ENCODE measurements at places on chromosomes 4 and X.
A peak's percentile ranks its signal among the peaks of the same experiment; 100 is the strongest.

- no peak for DNase-seq
Observed at GRCh38 chr4:10118048-10119004, 1.7 kb upstream of the WDR1 start.

DNA sequence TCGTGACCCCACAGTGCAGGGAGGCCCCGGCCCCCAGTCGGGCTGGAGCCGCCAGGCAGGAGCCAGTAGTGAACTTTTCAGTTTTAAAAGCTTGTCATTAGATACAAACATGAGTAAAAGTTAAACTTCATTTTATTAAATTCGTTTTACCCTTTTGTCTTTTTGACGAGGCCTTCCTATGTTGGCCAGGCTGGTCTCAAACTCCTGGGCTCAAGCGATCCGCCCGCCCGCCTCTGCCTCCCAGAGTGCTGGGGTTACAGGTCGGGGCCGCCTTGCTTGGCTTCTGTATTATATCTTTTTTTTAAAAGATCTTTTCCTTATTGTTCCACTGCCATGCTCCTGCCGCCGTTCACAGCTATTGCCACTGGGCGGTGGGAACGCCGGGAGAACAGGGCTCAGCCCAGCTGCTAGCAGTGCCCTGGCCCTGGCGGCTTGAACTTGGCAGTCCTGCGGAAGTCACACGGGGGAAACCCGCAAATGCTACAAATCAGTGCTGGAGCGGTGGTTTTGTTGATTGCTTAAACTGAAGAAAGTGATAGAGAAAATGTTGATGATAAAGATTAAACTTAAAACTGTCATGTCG lies 968 bp upstream of the NELFA start:
- peak; percentile 80 for DNase-seq

DNA sequence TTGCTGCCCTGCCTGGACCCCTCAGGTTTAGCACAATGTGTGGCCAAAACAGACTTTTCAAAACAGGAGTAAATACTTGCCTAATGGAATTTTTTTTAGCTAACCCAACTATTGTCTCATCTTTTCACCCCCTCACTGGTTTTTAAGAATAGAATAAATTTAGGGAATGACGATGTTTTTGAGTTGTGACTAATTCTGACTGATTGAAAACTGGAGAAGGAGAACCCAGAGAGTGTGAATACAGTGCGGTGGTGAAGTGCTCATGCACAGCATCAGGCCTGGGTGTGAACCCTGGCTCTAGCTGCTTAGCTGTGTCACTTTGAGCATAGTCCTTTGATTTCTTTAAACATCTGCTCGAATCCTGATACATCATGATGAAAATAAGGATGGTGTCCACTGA lies 10.5 kb downstream of the ANTXR2 start:
- no peak for DNase-seq

DNA sequence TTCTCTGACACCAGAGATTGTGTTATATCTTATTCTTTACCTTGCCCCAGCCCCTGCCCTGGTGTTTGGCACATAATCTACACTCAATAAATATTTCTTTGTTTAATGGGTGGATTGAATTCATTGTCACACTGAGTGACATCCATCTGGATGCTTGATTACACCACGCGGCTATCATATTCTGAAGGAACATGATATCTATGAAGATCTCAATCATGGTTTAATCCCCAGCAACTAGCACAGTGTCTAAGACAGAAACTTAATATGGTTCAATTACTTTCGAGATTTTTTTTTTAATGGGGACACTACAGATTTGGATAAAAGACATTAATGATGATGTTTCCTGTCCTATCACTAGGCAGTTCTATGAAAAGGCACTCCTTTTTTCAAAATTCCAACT lies 246.3 kb downstream of the PALLD start:
- no peak for DNase-seq

- no peak for DNase-seq
Observed at GRCh38 chr4:183828125-183828524, 77.0 kb upstream of the STOX2 start.

DNA sequence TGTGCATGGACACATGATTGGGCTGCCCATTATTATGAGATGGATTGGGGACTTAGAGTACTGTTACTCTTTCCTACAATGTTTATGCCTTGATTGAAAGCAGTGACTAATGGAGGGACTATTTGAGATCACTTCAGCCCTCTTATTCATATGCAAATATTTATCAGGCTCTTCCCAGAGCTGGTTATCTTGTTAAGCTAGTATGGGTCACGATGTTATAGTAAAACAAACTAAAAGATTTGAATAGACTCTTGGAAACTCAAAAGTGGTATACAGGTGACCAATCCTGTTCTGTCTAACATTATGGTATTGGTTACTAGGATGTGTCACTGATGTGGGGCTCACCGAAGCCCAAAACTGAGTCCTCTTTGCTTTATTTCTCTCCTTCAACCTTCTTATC lies 306.2 kb upstream of the CASK start:
- DNase-seq = no peak

- no peak for DNase-seq
Observed at GRCh38 chrX:34565981-34566380, 91.1 kb downstream of the TMEM47 start.

GRCh38 chr4:38482696-38483095 lies 181.3 kb upstream of the KLF3 start:
- peak; percentile 47 for DNase-seq

- DNase-seq = no peak
Observed at GRCh38 chrX:119948381-119948780, 4.8 kb upstream of the NKAP start.

DNA sequence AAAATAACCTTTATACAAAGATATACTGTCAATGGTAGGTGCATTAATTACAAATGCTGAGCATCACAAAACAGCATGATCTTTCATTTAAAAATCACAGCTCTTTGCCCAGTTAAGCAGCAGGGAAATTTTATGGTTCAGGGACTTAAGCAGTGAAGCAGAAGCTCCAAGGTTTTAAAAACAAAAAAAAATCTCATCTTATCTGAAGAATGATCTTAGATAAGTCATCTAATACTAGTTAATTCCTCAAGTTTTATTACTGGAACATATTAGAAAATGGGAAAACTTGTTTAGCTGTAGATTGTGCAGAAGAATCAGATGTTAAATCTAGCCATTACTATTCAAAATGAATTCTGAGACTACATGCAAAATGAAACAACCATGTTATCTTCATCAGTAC lies 289.9 kb downstream of the GASK1B start:
- DNase-seq = no peak

GRCh38 chr4:183443655-183444213 lies 702 bp upstream of the CDKN2AIP start:
- DNase-seq = no peak

DNA sequence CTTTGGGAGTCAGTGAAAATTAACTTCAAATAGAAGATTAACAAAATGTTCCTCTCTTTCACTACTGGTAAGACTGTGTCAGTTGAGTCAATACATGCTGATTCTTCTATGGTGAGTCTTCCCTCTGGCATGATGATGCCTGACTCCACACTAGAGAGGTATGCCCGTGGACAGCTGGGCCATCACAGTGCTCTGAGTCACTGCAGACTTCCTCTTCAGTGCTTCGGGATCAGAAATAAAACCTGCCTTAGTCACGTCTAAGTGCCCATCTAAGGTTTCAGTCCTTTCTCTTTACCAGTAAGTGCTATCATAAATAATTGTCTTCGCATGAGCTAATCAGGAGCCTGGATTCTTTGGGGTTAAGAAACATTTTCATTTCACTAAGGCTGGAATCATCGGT lies 1.6 kb upstream of the ASB5 start:
- no peak for DNase-seq

GRCh38 chr4:6885953-6886557 lies 23.6 kb upstream of the TBC1D14 start:
- peak; percentile 60 for DNase-seq

DNA sequence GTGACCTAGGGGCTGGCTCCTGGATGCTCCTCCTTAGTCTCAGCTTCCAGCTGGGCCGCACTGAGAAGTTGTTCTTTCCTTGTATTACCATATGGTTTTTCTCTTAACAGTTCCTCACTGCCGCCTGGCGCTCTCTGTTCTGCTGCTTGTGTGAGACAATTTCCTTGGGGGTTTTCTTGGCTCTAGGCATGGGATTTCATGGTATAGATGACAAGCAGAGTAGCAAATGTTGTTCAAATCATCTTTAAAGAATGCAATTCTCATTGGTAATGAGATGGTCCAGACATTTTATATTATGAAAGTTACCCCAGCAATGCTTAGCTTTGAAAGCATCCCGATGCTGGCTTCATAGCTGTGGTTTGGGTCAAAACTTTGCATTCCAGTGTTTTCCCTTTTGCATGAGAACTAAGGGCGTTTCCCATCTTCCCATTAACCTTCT lies 37.6 kb downstream of the SEPTIN11 start:
- no peak for DNase-seq

- DNase-seq = no peak
Observed at GRCh38 chr4:100146756-100147155, 43.5 kb downstream of the DDIT4L start.

GRCh38 chr4:10403633-10404445 lies 53.4 kb downstream of the ZNF518B start:
- no peak for DNase-seq

DNA sequence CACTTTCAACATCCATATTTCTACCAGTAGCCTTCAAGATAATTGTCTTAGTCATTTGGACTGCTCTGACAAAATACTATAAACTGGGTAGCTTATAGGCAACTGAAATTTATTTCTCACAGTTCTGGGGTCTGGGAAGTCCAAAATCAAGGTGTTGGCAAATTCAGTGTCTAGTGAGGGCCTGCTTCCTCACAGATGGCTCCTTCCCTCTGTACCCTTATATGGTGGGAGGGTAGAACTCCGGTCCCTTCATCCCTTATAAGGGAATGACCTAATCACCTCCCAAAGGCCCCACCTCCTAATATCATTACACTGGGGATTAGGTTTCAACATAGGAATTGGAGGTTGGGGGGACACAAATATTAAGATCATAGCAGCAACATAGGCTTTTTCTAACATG lies 7.4 kb upstream of the TBC1D25 start:
- DNase-seq = no peak

DNA sequence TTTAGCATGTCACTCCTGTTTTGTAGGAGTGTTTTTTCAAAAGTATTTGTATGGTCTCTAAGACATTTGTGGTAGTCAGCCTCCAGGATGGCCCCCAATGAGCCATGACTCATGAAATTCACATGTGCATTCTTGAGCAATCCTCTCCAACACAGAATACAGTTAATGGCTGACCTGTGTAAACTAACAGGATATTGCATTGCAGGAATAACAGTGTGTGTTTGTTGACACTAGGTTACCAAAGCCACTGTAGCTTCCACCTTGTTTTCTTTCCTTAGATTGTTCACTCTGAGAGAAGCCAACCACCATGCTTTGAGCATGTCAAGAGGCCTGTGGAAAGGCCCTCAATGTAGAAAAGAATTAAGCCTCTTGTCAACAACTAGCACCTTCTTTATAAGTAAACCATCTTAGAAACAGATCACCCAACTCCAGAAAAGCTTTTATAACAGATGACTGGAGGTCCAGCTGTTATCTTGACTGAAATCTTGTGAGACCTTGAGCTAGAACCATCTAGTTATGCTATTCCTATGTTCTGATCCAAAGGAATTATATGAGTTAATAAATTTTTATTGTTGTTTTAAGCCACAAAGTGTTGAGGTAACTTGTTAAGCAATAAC lies 28.5 kb downstream of the TBCK start:
- no peak for DNase-seq

DNA sequence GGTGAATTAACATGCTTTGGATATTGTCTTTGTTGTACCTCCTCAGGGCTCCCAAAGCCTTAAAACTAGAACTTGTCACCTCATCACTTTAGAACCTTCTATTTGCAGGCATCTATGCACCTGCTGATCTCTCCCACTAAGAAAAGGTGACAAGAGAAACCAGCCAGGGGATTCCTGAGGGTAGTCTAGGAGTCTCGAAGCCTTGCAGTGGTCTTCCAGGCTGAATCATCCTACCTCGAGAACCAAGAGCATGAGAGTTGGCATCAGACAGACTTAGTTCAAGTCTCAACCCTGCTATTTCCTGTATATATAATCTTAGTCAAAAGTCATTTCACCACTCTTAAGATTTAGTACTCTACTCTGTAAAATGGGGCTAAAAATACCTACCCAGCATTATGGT lies 29.6 kb downstream of the RTL5 start:
- DNase-seq = no peak

DNA sequence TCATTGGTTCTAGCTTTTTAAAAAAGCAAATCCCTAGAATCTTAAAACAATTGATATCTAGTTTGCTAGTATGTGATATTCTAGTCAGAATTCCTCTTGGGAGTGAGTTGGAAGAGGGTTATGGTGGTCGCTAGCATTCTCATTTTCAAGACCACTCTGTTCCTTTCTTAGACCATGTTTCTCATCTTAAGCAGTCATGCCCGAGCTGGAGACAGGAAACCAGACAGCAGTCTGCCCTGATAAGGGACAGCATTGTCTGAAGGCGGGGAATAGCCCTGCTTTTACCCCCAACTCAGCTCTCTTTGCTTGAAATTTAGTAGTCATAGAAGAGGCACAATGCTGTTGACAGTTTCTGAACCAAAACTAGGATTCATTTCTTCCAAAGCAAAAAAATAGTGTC lies 5.2 kb downstream of the KLF3 start:
- DNase-seq = no peak

- DNase-seq = no peak
Observed at GRCh38 chrX:101377547-101377946, 8.4 kb downstream of the BTK start.

- no peak for DNase-seq
Observed at GRCh38 chrX:40018041-40018440, 79.7 kb downstream of the BCOR start.

- DNase-seq = no peak
Observed at GRCh38 chrX:40444798-40445496, 135.8 kb upstream of the ATP6AP2 start.

DNA sequence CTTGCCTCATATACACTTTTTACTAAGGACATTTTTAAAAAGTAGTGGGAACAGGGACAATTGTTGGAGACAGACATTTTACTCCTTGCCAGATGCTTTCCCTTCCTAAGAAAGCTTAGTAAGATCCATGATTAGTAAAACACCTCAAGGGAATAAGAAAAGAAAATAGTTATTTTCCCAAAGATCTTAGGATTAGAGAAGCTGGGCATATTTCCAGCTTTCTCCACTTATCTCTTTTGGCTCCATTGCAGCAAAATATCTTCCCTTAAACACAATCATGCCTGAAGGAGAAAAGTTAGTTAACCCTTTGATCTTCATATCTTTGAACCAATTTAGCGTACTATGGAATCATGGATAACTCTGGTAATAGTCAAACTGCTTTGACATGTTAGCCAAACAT lies 257.9 kb downstream of the PCDH18 start:
- DNase-seq = no peak

Data from CD4-positive, CD25-positive, alpha-beta regulatory T cell (primary cell).